Femur (tissue), 1 donor: ENCODE measurements at places on chromosomes 7 and 10.

DNA sequence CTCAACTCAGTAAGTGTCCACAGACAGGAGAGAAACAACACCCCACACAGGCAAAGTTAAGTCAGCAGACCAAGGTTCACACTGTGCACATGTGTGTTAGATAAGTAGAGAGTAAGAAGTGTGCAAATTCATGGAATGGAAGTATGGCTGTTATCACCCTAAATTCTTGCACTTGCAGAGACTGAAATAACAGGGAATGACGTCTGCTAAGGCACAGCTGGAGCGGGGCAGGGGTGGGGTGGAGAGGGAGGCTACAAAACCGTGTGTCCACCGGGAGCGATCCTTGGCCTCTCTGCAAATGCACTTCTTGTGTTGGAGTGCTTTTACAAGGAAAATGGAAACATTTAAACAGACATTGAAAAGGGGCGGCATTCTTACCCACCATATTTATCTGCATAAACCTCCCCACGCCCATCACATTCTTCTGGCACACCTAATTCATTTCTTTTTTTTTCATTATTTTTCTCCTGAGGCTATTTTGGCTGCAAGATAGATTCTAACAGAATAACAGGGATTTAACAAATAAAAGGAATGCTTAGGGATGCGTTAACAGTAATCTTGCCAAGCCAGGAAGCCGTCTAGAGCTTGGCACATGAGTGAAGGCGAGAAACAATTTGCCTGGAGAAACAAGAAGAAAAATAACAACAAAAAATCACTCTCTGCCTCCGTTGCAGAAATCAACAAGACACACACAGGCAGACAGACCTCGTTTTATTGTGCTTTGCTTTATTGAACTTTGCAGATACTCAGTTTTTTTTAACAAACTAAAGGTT is 30.1 kb downstream of the TNS3 start:
- peak; percentile 90 for DNase-seq

GRCh38 chr7:45591101-45591906 is 17.1 kb downstream of the ADCY1 start:
- DNase-seq = no peak

- DNase-seq = no peak
These were observed 14.1 kb downstream of the MICU1 start for GRCh38 chr10:72611783-72612182.

DNA sequence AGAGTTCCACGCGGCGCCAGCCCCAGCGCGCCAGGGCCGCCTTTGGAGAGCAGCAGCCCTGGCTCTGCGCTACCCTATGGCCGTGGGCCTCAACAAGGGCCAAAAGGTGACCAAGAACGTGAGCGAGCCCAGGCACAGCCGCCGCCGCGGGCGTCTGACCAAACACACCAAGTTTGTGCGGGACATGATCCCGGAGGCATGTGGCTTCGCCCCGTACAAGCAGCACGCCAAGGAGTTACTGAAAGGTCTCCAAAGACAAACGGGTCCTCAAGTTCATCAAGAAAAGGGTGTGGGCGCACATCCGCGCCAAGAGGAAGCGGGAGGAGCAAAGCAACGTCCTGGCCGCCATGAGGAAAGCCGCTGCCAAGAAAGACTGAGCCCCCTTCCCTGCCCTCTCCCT is 144.1 kb downstream of the SRPK2 start:
- no peak for DNase-seq

- DNase-seq = peak; percentile 65
These were observed 20.5 kb downstream of the ITPRIP start for GRCh38 chr10:104317726-104318299.

DNA sequence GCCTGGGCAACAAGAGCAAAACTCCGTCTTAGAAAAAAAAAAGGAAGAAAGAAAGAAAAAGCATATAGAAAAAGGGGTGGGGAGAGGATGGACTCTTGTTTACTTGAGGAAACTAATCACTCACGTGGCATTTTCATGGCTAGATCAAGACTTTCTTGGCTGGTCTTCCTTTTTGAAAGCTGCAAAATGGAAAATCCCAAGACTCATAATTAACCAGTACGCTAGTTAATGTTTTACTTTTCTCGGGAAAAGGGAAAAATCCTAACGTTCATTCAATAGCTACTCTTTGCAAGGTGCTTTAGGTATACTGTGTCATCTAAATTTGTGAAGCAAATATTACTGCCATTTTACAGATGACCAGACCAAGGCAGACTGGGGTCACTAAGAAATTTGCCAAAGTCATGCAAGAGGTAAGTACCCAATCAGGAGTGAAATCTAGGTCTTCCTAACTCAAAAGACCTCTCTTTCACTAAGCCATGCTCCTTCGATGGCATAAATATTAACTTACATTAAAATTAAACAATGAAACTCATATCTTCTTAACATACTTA is 24.4 kb downstream of the NAPEPLD start:
- no peak for DNase-seq

GRCh38 chr10:125023862-125024496 is 82.1 kb downstream of the ZRANB1 start:
- DNase-seq = peak; percentile 60

- DNase-seq = no peak
These were observed 376.1 kb upstream of the CHRM2 start for GRCh38 chr7:136492366-136492765.

- DNase-seq = no peak
These were observed 21.5 kb upstream of the PFKFB3 start for GRCh38 chr10:6181249-6181648.
